Ovary (tissue), 10 donors: ENCODE measurements at places on chromosomes 3 and 15.
A peak's percentile ranks its signal among the peaks of the same experiment; 100 is the strongest.

DNA sequence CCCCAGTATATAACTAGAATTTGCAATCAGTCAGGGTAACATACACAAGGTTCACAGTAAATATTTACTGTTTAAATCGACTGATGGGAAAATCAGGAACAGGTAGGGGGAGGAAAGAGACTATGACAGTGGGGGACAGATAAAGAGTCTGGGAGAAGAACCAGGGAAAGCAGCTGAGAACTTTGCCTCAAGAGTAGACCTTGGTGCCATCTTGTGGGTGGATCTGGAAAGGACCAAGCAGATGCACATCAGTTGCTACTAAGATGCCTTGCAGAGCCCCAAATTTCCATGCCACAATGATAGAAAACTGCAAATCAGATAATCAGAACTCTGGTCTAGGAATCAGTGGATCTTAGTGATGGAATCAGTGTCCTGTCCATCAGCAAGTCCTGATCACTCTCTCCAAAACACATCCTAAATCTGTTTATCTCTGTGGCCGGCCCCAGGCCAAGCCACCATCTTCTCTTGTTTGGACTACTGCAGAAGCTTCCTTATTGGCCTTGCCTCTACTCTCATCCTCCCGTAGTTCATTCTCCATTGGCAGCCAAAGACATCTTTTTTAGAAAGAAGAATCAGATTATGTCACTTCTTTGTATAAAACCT is 62.7 kb downstream of the PDE8A start:
- peak; percentile 60 for DNase-seq

- DNase-seq: peak; percentile 22
These were observed 213.7 kb upstream of the NR2E3 start for GRCh38 chr15:71596672-71597071.

DNA sequence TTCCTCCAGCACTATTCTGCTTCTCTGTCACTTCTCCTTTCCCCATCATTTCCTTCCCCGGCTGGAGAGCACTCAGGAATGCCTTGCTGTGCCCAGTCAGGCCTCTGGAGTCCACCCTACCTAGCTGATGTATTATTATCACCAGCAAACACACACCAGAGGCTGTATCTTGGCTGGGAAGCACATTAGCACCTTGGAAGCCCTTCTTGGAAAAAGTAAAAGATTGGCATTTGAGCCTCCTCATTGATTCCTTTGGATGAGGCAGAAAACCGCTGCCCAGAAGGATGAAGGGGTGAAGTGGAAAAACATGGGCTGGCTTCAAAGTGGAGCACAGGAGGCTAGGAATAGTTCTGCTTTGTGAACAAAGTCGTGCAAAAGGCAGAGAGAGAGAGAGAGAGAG is 244.3 kb downstream of the RPLP1 start:
- DNase-seq: no peak

DNA sequence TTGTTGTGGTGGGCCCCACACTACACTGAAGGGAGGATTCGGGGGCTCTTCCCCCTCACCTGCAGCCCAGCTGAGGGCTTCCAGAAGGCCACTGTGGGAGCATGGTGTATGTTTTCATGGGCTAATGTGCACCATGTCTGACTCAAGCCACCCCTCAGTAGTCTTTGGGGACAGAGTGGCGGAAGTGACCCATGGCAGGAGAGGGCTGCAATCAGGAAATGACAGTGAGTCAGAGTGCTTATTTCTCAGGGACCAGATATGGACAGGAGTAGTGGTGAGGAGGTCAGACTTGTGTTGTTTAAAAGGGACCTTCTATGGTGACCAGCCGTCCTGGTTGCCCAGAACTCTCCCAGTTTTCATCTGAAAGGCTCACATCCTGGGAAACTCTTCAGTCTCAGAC is 32.8 kb upstream of the SLC9A9 start:
- DNase-seq: no peak

- DNase-seq: no peak
These were observed 586.1 kb downstream of the MECOM start for GRCh38 chr3:169077394-169077906.
